Stimulated activated CD8-positive, alpha-beta memory T cell treated with anti-CD3 and anti-CD28 coated beads, Interleukin-15, amount 100 ng/mL, for 4 hours (primary cell): ENCODE measurements at places on chromosomes 13 and 19.

DNA sequence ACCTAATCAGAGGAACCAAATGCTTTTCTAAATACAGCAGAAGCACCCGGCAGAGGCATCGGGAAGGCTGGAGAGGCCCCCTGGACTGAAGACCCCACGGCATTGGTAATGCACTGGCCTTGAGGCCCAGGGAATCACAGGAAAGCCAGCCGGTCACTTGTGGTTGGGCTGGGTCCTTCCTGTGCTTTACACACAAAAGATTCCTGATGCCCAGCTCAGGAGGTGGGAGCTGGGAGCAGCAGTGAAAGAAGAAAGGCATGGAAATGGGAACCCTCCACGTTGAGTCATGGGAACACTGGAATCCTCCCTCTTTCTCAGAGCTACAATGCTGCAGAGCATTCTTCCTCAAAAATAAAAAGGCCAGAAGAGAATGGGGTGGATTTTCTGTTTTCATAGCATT is 126.4 kb downstream of the TNFRSF19 start:
- DNase-seq, result no peak

DNA sequence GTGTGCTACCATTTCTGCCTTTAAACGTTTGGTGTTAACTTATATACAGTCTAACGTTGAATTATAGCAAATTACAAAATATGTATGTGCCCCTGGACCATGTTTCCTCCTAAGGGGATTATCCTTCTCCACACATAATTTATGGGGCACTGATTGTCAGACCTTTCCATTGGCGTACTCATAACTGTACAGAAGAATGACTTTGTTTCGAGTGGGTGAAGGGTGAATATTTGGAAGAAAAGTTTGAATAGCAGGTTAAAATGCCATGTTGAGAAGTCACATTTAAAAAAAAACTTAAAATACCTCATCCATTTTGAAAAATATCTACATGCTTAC is 58.8 kb downstream of the SLC10A2 start:
- no peak for DNase-seq

DNA sequence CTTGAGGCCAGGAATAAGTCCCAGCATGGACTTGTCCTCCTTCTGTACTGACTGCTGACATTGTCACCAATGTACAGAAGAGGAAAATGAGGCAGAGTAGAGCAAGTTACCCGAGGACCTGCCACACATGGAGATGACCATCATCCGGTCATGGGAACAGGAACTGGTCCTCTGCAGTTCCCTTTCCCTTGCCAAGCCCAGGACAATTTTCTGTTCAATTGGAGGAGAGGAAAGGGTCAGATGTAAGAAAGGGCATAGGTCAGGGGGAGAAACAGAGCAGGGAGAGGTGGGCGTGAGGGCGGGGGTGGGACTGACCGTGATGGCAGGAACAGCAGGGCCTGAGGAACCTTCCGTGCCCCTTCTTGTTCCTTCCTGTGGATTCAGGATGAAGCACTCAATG is 18.6 kb downstream of the PHLDB3 start:
- DNase-seq, result no peak

- no peak for DNase-seq
These were observed 4.4 kb upstream of the TUBA3C start for GRCh38 chr13:19185865-19186645.

DNA sequence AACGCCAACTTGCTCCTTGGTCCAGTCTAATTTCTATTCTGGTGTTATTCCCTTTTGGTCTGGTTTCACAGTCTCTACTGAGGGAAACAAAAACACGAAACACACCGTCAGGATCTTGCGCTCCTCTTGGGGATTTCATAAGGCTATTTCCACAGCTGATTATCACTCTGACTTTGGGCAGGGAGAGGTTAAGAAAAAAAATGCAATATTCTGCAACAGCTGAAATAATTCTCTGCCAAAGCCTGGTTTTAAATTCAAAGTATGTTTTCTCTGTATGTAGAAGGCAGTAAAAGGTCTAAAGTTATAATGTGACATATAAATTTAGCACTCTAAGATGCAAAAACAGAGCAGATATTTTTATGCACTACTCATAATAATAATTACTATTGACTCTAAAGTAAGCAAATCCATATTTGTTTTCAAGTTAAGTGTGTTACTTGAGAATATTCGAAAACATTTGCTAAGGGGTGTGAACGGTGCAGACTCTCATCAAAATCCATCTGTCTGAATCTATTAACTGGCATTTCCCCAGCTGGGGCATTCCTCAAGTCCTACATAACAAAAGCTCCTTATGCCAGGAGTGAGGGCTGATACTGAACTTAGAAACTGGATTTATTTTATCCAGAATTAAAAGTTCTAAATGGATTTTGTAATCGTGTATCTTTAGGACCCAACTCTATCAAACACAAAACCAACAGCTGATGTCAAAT is 38.4 kb upstream of the STARD13 start:
- no peak for DNase-seq

DNA sequence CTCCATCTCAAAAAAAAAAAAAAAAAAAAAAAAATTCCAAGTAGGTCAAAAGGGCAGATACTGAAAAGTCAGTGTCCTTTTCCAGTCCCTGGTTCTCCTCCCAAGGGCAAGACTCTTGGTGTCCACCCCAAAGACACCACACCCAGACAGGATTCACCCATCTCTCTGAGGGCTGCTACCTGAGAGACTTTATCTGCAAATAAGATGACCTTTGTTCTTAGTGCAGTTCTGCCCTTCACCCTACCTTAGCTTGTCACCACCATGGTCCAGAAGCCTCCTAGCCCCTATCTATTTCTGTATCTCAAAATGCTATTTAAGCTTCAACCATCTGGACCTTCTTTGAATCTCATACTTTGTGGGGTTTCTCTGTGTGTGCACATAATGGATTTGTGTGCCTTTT is 4.2 kb upstream of the FBXO27 start:
- DNase-seq, result no peak

GRCh38 chr13:49584771-49585182 is 581 bp downstream of the RCBTB1 start:
- no peak for DNase-seq

DNA sequence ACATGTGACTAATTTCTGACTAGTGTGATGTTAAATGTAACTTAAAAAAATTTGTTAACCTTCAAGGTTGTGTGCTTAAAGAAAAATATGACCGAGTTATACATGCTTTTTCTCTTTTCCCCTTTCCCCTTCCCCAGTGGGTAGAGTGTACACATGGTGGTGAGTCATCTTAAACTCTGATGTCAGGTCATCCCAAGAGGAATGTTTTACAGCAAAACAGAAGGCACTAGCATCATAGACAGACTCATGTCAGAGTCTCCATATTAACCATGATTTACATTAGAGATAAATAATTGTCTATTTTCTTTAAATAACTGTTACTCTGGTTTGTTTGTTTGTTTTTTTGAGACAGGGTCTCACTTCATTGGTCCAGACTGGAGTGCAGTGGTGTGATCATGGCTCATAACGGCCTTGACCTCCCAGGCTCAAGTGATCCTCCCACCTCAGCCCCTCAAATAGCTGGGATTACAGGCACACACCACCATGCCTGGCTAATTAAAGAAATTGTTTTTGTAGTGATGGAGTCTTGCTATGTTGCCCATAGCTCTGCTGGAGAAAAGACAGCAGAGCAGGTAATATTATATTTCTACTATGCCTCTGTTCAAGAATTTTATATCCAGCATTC is 160.4 kb upstream of the PCDH9 start:
- no peak for DNase-seq

DNA sequence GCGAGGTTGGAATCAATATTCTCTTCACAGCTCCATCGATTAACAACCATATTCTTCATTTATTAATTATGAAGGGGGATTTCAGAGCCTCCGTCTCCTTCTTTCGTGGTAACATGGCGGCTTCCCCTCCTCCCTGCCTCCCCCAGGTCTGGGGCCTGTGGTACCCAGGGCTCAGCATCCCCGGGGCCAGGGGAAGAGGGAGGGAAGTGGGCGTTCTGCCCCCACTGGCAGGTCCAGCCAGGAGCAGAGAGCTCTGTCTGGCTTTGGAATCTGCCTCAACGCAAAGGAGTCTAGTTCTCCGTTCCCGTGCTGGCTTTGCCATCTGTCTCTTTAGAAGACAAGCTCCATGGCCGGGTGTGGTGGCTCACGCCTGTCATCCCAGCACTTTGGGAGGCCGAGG is 37.8 kb upstream of the ONECUT3 start:
- DNase-seq, result no peak

GRCh38 chr19:3343619-3344502 is 22.5 kb upstream of the NFIC start:
- no peak for DNase-seq

GRCh38 chr19:6413721-6414643 is 10.6 kb downstream of the KHSRP start:
- DNase-seq, result no peak

DNA sequence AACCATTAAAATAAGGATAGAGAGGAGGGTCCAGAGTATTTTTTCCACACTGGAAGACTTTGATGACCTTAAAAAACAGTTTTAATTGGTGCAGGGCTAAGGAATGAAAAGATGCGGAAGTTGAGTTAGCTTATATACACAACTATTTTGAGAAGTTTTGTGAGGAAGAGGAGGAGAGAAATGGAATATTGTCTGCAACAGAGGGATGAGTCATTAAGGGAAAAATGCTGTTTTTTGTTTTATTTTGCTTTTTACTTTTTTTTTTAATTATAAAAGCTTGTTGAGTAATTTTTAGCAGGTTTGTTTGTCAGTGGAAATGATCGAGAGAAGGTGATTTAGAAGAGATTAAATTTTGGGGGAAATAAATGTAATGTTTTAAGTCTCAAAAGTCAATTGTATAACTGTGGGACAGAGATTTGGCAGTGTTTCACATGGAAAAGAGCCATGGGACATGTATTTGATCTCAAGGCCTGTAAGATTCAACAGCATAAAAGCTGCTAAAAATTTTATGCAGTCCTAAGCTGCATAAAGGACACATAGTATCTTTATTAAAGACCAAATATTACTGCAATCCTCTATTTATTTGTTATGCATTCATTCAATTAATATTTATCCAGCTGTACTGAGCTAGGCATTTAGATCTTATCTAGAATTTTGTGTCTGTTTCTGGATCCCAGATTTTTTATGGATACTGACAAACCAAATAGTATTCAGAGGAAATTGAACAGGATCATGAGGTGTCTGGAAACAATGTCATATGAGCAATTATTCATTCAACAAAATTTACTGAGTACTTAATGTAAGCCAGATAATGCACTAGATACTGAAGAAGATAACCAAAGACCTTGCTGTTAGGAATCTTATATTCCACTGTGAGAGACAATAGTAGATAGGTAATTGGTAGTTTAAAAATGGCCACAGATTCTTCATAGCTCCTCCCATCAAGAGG is 72.7 kb downstream of the DNAJC15 start:
- DNase-seq, result no peak

GRCh38 chr19:14089412-14089661 is 1.2 kb downstream of the SAMD1 start:
- no peak for DNase-seq

DNA sequence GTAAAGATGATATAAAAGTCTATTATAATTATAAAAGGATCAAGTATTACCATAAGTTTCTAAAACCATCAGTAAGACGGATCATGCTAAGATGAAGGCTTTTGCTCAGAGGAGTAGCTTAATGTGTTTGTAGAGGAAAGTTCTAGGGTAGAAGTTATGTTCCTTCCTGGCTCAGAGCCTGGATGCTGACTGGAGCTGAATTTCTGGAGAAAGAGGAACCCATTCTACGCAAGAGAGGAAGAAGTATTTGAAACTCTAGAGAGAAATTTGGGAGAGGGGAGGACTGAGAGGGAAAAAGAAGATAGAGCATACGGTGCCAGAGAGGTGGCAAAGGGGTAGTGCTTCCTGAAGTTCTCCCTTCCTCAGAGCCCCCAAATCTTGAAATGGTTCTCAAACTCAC is 51.4 kb upstream of the SGCG start:
- no peak for DNase-seq

GRCh38 chr19:5536337-5536894 is 31.3 kb downstream of the TINCR start:
- no peak for DNase-seq

DNA sequence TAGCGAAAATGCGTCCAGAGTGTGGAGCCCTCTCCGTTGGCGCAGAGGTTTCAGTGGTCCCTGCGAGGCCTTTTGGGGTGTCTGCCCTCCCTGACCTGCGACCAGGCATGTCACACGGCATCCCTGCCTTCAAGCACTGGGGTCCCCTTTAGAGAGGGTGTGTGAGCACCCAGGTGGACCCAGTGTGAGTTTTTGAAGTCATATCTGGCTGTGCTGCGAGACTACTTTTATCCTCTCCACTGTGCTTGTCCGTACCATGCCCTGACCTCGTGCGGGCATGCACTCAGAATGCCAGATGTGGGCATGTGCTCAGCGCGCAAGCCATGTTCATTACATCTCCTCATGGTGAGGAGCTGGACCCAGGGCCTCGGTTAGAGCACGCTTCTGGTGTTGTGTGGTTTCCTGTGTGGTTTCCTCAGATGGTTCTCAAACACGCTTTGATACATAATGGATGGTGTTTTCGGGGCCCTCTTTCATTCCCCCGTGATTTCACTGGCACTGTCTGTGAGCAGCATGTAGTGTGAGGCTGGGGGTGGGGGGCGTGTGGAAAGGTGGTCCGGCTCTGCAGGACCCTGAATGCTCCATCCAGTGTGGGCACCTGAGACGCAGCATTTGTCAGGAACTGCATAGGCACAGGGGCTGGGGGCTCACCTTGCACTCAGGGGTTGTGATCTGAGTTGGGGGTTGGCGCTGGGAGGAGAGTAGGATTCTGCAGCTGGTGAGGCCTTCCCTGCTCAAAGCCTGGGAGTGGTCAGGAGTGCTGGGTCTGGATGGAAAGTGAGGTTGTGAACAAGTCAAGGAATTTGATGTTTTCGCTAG is 2.3 kb downstream of the TFDP1 start:
- no peak for DNase-seq

- no peak for DNase-seq
These were observed 1064.4 kb downstream of the UQCRFS1 start for GRCh38 chr19:28148554-28148953.

DNA sequence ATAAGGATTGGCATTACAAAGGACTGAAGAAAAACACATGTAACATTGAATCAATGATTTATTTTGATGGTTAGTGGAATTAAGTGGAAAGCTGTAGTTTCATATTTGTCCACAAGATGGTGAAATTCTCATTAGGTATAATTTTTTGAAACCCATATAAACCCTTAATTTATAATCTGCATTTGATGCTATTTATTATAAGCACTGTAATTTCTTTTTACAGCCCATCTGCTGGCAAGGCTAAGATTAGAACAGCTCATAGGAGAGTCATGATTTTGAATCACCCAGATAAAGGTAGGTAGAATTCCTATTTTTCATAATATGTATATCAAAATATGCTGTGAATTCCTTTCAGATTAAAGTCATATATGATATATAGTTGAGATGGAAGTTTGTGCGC is 62.2 kb downstream of the DNAJC15 start:
- DNase-seq, result no peak

GRCh38 chr19:623974-624373 is 9.4 kb downstream of the POLRMT start:
- no peak for DNase-seq
